ENCODE measurements at places on chromosomes 11 and 22. TPM values are rescaled to one million over a fixed set of nuclear protein-coding genes. Genes with fewer than 3 reads are reported as not detected.
A peak's percentile ranks its signal among the peaks of the same experiment; 100 is the strongest.

DNA sequence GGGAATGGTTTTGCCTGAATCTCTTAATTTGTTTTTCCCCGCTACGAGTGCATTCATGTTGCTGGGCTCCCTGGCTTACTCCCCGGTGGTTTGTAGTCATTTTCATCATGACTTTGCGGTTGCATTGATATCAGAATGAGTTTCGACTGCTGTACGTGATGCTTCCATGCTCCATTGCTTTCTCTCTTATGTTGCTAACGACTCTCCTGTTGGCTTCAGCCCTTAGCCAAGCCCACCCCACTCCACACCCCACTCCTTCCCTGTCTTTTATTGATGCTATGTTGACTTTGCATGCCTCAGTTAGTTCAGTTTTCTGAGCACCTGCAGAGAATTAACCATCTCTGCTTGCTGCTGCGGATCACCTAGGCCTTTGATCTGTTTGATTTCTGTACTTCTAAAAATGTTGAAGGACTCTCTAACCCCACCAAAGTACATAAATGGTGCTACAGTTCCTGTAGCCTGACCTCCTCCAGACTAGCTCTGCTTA is 65.3 kb downstream of the ARFGAP2 start:
- no peak for DNase-seq

DNA sequence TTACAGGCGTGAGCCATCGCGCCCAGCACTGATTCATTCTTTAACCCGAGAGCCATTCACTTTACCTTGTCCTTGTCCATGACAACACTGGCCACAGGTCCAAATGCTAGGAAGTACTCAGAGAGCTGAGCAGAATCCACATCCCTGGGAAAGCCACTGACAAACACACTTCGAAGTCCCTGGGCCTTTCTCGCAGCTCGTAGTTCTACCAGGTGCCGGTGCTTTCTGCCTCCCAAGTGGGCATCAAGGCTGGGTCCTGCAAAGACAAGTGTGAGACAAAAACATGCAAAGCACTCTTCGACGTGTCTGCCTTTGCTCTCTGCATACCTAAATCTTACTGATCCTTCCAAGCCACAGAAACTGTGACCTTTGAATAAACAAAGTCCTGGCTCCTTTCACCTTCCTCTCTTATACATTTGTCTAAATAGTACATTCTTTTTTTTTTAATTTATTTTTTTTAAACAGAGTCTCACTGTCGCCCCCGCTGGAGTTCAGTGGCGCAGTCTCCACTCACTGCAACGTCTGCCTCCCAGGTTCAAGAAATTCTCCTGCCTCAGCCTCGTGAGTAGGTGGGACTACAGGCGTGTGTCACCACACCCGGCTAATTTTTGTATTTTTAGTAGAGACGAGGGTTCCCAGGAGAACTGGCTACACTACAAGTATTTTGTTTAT is 2.2 kb downstream of the TUT1 start:
- no peak for DNase-seq

GRCh38 chr11:9716275-9717039 is 52.6 kb downstream of the SWAP70 start:
- peak; percentile 63 for DNase-seq

- no peak for DNase-seq
Observed at GRCh38 chr11:2653198-2653551, 46.6 kb downstream of the KCNQ1OT1 start.

GRCh38 chr11:14934641-14935351 is 37.4 kb downstream of the CALCA start:
- no peak for DNase-seq

TRIM77 gene
- not detected for total RNA-seq

GRCh38 chr11:103548838-103549237 is 439.6 kb downstream of the DYNC2H1 start:
- DNase-seq, result no peak

GRCh38 chr11:105148241-105148640 is 8.7 kb upstream of the CARD18 start:
- peak; percentile 3 for DNase-seq

DNA sequence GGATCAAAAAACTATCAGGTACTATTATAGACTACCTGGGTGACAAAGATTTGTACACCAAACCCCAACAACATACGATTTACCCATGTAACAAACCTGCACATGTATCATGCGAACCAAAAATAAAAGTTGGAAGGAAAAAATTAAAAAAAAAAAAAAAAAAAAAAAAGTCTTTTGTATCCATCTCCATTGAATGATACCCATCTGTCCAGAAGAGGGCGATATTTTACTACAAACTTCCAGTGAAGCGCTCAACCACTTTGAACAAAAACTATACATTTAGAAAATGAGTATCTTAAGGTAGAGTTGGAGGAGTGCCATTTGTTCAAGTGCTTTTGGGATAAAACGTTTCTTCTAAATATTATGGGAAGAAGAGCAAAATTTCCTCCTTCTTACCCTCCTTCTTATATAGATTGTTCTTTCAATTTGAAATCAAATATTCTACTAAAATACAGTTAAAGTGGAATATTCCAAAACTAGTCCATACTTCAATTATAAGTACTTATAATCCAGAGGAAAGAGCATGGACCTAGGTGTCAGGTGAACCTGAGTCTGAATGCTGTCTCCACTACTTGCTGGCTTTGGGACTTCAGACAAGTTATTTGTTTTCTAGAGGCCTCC is 23.3 kb downstream of the ARL14EP start:
- DNase-seq, result peak; percentile 71

DNA sequence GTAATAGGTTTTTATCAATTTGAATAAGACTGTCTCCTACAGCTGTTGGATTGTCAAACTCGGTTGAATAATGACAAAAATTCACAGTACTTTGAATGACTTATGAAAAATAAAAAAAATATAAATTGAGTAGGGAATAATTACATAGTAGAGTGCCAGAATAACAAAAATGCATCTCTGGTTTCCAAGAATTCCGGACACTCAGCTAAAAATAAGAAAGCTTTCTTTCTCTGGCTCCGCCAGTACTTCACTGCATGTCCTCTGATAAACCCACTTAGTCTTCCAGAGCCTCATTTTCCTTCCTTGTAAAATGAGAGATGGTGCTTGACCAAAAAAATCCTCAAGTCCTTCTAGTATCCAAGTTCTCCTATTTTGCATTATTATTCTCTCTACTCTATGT is 374.6 kb upstream of the LUZP2 start:
- DNase-seq, result no peak

- DNase-seq, result no peak
Observed at GRCh38 chr22:42366806-42367581, 65.2 kb downstream of the NFAM1 start.

DNA sequence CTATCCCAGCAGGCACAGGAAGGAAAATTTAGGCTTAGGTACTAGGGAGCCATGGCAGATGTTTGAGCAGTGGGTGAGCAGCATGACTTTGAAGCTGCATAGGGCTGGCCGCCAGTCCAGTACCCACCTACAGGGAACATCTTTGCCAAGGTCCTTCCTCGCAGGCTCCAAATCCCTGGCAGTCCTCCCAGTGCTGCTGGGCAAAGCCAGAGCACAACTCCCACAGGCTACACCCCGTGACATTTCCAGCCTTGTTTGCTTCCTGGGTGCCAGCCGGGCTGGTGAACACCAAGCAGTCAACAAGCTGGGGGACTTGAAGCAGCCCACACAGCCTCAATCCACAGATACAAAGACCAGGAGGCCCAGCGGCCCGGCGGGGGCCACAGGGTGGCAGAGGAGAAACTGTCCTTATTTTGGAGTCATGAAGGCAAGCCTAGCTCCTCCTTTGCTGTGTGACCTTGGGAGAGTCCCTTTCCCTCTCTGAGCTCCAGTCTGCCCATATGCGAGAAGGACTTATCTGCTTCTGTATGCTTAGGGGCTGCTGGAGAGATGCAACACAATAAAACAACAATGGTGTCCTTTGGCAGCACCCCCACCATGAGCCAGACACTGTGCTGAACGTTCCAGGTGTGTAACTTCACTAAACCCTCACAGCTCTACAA is 28.0 kb downstream of the TPST2 start:
- peak; percentile 7 for DNase-seq

DNA sequence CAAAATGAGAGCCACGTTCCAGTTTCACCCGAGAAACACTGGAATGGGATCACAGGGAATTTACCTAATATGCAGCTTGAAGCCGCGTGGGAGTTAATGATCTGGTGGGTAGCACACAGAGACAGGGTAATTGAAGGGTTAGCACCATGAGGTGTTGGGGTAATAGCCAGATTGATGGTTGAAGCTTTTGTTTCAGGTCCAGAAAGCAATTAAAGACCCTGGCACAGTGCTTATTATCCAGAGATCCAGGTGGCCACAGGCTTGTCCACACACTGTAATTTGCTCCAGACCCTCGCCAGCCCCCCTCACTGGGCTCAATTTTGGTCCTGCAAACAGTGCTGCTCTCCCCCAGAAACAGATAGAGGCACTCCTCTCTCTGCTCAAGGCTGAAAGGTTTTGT is 282.5 kb upstream of the ISX start:
- no peak for DNase-seq

DNA sequence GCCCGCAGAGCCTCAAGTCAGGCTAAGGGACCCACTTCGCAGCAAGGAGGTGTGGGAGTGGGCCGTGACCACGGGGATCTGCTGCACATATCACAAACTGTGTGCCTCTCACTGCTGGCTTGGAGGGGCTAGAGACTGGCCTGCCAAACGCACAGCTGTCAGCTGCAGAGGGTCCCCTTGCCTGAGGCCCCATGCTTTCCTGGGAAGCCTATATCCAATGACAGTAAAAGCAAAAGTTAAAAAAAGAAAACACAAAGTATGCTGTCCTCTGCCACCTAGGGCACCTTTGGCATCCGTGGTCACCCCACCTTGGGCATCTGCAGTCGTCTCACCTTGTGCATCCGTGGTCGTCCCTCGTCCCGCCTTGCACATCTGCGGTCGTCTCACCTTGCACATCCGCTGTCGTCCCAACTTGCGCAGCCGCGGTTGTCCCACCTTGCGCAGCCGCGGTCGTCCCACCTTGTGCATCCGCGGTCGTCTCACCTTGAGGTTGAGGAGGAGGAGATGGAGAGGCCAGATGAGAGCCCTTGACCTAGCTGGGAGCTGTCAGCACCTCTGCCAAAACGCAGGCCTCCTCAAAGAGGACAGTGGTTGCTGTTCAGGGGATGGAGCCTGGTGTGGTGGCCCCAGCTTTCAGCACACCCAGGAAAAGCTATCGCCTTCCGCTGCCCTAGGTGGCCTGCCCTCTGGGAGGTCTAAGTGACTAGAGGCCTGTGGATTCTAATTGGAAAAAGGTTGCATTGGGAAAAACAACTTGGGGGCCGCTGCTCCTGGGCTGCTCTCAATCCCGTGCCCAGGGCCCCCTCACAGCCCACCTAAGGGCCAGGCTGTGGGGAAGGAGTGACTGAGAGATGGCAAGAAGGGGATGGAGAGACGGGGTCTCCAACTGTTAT is 90.5 kb downstream of the MYEOV start:
- DNase-seq, result no peak

GRCh38 chr22:46766611-46767010 is 4.2 kb downstream of the TBC1D22A start:
- no peak for DNase-seq

MPZL3 gene
- 17.7 TPM for total RNA-seq

OVCH2 gene
- total RNA-seq, result 0.79 TPM

SMCO4 gene
- total RNA-seq, result 8.5 TPM

DNA sequence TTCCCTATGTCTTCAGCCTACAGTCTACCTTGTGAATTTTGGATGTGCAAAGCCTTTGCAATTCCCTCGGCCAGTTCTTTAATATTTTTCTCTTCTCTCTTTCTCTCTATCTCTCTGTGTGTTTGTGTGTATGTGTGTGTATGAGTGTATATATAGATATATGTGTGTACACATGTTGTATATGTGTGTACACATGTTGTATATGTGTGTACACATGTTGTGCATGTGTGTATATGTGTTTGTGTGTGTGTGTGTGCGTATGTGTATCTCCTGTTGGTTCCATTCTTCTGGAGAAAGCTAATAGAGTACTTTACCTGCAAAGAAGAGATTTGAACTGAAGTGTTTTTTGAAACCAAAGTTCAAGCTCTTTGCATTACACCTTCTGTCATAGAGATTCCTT is 155.0 kb downstream of the LUZP2 start:
- DNase-seq, result no peak

DNA sequence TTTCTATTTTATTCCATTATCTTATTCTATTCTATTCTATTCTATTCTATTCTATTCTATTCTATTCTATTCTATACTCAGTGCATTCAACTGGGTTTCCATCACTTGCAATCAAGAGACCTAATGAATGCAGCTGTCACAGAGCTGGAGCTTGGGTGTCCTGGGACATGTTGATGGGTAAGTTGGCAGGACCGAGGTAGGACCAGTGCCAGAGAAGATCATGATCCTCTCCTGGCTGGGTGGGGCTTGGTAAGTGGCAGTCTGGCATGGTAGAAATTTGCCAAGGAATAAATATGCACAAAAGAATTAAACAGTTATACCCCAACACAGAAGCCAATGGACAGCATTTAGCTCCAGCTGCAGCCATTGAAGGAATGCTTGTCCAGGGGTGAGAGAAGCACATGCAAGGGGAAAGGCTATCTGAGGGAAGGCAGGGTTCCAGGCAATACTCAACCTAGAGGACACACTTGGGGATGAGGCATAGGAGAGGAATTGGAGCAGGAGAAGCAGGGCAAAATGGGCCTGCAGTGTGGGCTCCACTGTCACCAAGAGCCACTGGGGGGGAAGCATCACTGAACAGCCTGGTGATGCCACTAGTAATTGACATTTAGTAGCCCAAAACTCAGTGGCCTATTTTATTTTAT is 97.0 kb upstream of the CD82 start:
- no peak for DNase-seq

DNA sequence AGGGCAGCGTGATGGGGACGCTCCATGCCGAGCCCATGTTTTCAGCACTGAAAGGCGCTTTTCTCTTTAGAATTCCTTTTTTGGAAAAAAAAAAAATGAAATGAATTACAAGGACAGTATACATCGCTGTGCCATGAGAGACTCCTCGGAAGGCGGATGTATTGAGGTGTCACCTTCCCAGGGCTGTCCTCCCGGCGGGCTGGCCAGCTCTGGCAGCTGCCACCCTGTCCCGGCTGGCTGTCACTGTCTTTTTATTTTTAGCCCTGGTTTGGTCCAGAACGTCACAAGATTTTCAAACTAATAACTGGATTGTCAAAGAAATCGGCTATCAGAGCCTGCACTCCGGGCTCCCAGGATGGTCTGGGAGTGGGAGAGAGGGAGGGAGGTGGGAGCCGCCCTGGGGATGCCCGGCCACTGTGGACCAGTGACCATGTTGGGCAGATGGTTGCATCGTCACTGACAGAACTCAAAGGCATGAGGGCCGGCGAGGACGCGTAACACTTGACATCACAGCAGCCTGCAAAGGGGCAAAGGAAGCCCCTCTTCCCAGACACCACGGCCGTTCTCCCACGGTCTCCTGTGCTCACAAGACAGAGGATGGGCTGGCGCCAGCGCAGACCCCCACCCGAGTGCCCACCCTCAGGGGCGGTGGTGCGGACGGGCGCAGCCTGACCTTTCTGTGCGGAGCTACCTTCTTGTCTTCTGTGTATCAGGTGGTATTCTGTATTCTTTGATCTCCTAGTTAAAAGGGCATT is 392.9 kb downstream of the TBC1D22A start:
- no peak for DNase-seq
